Activated CD4-positive, alpha-beta memory T cell treated with anti-CD3 and anti-CD28 coated beads for 36 hours (primary cell): ENCODE measurements at places on chromosomes 2 and 18. TPM values are rescaled to one million over a fixed set of nuclear protein-coding genes. Genes with fewer than 3 reads are reported as not detected.
A peak's percentile ranks its signal among the peaks of the same experiment; 100 is the strongest.

The RAB17 gene
- not detected for total RNA-seq

The ERMN gene
- total RNA-seq: 1.5 TPM

DNA sequence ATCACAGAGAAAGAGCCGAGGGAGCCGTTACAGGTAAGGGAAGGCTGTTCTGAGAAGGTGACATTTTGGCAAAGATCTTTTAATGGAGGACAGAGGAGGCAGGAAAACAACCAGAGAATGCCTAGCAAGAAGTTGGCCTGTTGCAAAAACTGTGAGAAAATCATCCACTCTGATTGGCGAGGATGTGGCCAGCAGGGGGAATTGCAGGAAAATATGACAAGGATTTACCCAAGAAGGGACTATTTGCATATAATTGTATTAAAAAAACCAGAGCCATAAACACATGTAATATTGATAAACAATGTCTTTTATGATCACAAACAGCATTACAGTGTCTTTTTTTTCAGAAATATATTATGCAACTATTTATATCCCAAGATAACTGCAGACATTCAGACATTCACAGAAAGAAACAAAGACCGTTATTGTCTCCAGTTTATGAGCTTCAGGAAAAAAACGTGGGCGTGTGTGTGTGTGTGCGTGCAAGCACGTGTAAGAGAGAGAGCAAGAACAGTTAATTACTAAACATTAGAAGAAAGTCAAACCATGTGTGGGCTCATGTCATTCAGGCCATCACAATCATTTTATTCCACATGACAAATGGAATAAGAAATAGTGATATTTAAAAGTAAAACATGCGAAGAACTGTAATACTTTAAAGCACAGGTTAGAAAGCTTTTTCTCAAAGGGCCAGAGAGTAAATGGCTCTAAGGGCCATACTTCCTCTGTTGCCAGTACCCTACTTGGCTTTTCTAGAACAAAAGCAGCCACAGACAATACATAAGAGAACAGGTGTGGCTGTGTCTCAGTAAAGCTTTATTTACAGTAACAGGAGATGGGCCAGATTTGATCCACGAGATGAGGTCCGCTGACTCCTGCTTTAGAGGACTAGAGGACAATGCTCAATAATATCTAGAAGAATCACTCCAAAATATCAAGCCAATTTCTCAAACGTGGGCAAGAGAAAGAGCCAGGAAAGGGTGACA lies 324.1 kb downstream of the DLGAP1 start:
- DNase-seq: no peak

DNA sequence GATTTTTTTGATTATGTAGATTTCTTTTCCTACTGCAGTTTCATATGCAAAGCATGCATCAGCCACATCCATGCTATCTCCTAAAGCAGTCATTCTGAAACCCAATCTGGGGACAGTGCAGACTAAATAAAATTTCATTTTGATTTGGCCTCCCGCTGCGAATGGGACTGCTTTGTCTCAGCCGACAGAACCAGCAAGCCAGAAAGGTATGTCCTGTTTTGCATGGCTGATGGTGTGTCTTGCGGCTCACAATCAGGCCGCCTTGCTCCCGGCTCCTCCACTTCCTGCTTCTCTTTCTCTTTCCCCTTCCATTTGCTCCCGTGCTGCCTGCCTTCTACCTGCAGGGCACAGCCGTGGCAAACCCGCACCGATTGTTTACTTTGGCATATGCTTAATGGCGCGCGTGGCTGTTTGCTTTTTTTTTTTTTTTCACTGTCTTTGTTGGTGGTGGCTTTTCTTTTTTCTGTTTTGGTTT lies 419.6 kb upstream of the POU3F3 start:
- DNase-seq: peak; percentile 29

- no peak for DNase-seq
Observed at GRCh38 chr2:59857109-59857508, 696.3 kb downstream of the BCL11A start.

GRCh38 chr2:190922376-190922775 lies 41.8 kb downstream of the GLS start:
- no peak for DNase-seq
